ENCODE measurements at places on chromosomes 5 and 9. TPM values are rescaled to one million over a fixed set of nuclear protein-coding genes. Genes with fewer than 3 reads are reported as not detected.

The FAM151B gene
- 0.69 TPM for total RNA-seq

The CLK4 gene
- 13.7 TPM for total RNA-seq

The FOXD1 gene
- total RNA-seq, result 7.3 TPM

The NDOR1 gene
- 6.2 TPM for total RNA-seq

The PLPP6 gene
- total RNA-seq, result 9.9 TPM

The PRDM12 gene
- total RNA-seq, result not detected

The GKAP1 gene
- total RNA-seq, result 0.52 TPM

The MSX2 gene
- 1.1 TPM for total RNA-seq

The ZNF782 gene
- total RNA-seq, result 5.0 TPM

The AHRR gene
- 2.4 TPM for total RNA-seq

The ZDHHC11 gene
- under 0.01 TPM for total RNA-seq

The LPAR1 gene
- total RNA-seq, result 16.4 TPM

All from renal cortical epithelial cell (primary cell).